Bronchial epithelial cell (primary cell): ENCODE measurements at places on chromosomes 4 and X. TPM values are rescaled to one million over a fixed set of nuclear protein-coding genes. Genes with fewer than 3 reads are reported as not detected.

HEPH gene
- under 0.01 and 0.26 TPM in 2 replicates for total RNA-seq

STATH gene
- not detected in 2 replicates for total RNA-seq

ART3 gene
- under 0.01 TPM in 1 of 2 replicates, not detected in the other for total RNA-seq

RTL3 gene
- total RNA-seq = not detected in 2 replicates

CSAG3 gene
- not detected in 2 replicates for total RNA-seq

FHL1 gene
- total RNA-seq = 39.3 and 45.5 TPM in 2 replicates

DCAF12L1 gene
- total RNA-seq = not detected in 2 replicates

LIMCH1 gene
- total RNA-seq = 5.2 and 6.8 TPM in 2 replicates

SLC26A1 gene
- total RNA-seq = under 0.01 and 0.13 TPM in 2 replicates

FAT1 gene
- total RNA-seq = 237 and 301 TPM in 2 replicates

MAGEA12 gene
- not detected in 2 replicates for total RNA-seq

TRIM60 gene
- total RNA-seq = not detected in 2 replicates

EDNRA gene
- total RNA-seq = 3.7 and 8.1 TPM in 2 replicates

AMOT gene
- total RNA-seq = under 0.01 TPM in 1 of 2 replicates, not detected in the other

USP38 gene
- 18.4 and 20.5 TPM in 2 replicates for total RNA-seq

SRPX2 gene
- 9.0 and 31.6 TPM in 2 replicates for total RNA-seq

WAS gene
- not detected in 2 replicates for total RNA-seq

SSX1 gene
- total RNA-seq = not detected in 2 replicates

GAGE12E gene
- not detected in 2 replicates for total RNA-seq

CSAG2 gene
- not detected in 2 replicates for total RNA-seq

OCIAD1 gene
- 81.0 and 97.1 TPM in 2 replicates for total RNA-seq

ADGRL3 gene
- total RNA-seq = under 0.01 and 0.13 TPM in 2 replicates

SOD3 gene
- 0.13 TPM in 1 of 2 replicates, not detected in the other for total RNA-seq

CFP gene
- total RNA-seq = under 0.01 and 0.26 TPM in 2 replicates

DSPP gene
- total RNA-seq = not detected in 2 replicates

ZNF41 gene
- total RNA-seq = 2.3 and 2.4 TPM in 2 replicates
